ENCODE measurements at places on chromosomes 13 and 19.

DNA sequence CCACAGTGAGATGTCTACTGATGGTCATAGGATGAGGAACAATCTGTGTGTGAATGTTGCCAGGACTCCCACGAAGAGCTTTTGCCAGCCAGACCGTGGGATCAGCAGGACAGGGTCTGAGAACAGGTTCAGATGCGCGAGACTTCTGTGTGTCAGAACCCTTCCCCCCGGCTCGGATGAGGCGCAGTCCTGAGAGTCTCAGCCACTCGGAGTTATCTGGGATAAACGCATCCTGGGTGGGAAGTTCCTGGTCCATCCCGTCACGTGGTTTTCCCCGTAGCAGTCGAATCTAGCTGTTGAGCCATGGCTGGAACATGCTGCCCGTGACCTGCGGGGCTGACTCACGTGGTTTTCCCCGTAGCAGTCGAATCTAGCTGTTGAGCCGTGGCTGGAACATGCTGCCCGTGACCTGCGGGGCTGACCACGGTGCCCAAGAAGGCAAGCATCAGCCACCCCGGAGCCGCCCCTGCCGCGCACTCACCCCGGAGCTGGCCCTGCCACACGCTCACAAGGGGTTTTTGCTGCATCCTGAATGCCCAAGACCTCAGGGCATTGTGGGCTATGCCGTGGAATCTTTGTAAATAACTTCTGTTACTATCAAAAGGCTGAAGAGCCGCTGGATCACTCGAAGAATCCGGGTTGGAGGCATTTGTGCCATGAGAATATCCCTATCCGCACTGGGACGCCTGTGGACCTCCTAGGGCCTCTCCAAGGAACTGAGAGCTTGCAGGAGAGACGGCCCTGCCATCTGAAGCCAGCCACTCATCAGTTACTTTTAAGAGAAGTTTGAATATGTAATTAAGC, 130.8 kb upstream of the MCF2L start:
- no peak for DNase-seq

- DNase-seq: no peak
Observed at GRCh38 chr13:59691501-59692066, 472.1 kb downstream of the DIAPH3 start.

GRCh38 chr19:13053761-13054625, 48.7 kb downstream of the LYL1 start:
- DNase-seq: no peak

DNA sequence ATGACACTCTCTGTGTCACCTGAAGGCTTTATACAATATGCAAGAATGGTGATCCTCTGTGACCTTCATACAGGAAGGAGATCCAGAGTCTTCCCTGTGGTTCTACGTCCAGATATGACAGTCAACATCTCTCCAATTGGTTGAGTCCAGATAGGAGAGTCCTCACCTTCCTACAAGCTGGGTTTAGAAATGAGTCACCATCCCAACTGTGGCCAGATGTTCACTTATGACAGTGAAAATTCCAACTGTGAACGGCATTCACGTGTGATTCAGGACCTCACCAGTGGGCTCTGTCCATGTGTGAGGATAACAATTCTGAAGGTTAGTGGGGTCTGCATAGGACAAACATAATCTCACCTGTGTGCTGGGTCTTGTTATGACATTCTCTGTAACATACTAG, 52.5 kb upstream of the ZNF728 start:
- no peak for DNase-seq

DNA sequence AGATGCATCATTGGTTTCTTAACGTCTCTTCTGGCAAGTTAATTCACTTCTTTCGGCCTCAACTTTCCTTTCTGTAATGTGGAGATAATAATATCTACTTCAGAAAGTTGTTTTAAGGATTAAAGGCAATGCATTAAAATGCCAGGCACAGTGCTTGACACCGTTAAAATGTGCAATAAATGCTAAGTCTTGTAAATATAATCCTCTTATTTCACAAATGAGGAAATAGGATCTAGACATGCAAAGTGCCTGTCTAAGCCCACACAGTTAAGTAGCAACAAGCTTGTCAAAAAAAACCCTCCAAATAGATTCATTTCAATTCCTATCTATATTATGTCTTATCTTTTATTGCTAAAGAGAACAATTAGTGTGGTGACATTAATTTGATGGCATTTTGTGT, 86.4 kb upstream of the TSC22D1 start:
- no peak for DNase-seq
